Activated CD4-positive, alpha-beta T cell treated with anti-CD3 and anti-CD28 coated beads, Interleukin-10, Interleukin-2, amounts not matched to agents 100 ng/mL and 50 ng/mL, durations not matched to agents 16 hours and 8 hours (primary cell): ENCODE measurements at places on chromosomes 13 and 19.

DNA sequence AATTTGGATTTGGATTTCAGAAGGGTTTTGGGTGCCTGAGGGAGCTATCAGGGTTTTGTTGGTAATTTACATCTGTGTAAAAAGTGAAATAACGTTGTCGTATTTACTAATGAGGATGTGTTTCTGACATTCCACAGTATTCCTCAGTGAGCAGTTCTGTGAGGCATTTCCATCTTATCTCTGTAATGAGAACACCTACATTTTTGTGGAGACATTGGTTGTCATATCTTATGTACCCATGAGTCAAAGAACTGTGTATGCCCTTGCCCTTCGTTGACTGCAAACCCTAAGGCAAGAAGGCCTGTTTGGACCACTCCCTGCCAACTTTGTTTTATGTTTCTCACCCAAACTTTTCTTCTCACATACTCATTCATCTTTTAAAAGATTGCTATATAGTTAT lies 14.2 kb upstream of the IL17D start:
- DNase-seq, result no peak

- DNase-seq, result no peak
These were observed 558.8 kb upstream of the KLHL1 start for GRCh38 chr13:70666883-70667556.

- peak; percentile 43 for DNase-seq
These were observed 609 bp downstream of the EPS15L1 start for GRCh38 chr19:16470911-16471811.

DNA sequence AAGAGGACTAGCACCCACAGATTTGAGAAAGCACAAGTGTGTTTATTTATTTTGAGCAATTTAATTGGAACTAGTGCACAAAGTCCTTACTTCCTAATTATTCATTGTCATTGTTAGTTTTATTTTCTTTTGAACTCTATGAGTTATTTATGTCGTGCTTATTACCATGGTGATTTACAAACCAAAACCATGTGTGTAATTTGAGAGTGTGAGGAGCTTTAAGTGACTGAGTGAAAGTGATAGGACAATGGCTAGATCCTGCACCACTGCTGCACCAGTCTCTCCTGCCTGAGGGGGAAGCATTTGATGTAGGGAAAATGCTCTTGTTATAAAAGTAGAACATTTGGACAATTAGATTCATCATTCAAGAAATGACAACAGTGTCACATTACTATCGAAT lies 172.3 kb upstream of the KLF12 start:
- no peak for DNase-seq

- no peak for DNase-seq
These were observed 17.6 kb downstream of the ZNF791 start for GRCh38 chr19:12628040-12629022.

- no peak for DNase-seq
These were observed 254.1 kb upstream of the SOX21 start for GRCh38 chr13:94966422-94966955.

DNA sequence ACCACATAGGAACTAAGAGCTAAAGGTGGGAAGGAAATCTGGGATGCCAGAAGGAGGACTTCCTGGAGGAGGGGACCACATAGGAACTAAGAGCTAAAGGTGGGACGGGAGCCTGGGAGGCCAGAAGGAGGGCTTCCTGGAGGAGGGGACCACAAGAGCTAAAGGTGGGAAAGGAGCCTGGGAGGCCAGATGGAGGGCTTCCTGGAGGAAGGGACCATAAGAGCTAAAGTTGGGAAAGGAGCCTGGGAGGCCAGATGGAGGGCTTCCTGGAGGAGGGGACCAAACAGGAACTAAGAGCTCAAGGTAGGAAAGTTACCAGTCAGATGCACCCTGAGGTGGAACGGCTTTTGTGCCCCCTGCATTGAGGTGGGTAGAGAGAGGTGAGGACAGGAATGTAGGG lies 9.8 kb upstream of the FCHO1 start:
- no peak for DNase-seq

GRCh38 chr19:54949412-54949811 lies 2.1 kb upstream of the NLRP7 start:
- DNase-seq, result no peak

- DNase-seq, result no peak
These were observed 79.6 kb upstream of the DOCK9 start for GRCh38 chr13:99057310-99057975.
